KBM-7 (cell line): ENCODE measurements at places on chromosomes 5 and 9.

DNA sequence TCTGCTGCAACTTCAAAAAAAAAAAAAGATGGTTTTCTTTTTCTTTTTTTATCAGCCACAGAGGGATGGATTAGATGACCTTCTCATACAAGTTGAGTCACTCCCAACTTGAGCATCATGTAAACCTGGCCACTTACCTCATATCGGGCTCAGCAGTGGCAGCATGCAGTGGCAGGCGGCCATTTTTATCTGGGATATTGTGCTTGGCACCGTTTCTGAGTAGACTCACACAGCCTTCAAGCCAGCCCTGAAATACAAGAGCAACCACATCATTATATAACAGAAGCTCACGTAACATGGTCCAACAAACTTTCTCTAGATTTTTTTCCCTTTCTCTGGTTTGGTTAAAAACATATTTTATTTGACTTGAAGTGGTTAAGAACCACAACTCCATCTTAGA is 62.6 kb downstream of the ANKRD55 start:
- DNase-seq: no peak

DNA sequence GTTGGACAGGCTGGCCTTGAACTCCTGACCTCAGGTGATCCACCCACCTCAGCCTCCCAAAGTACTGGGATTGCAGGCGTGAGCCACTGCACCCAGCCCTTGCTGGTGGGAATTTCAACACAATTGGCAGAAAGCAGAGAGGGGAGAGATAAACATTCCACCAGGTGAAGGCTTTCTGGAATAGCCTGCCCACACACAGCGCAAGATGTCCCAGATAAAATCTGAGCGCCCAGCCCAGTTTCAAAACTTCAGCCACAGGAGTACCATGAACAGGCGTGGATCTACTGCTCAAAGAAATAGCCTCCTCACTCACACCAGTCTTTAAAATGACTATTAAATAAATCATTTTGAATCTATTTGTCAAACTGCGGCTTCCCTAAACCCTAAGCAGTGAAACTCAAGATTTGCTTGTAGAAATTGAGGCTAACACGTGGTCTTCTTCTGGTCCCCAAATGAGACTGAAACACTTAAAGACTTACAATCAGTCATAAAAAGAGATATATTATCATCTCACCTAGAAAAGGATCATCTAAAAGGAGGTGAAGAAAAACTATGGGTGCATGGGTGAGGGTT is 34.7 kb downstream of the CAPSL start:
- no peak for DNase-seq

DNA sequence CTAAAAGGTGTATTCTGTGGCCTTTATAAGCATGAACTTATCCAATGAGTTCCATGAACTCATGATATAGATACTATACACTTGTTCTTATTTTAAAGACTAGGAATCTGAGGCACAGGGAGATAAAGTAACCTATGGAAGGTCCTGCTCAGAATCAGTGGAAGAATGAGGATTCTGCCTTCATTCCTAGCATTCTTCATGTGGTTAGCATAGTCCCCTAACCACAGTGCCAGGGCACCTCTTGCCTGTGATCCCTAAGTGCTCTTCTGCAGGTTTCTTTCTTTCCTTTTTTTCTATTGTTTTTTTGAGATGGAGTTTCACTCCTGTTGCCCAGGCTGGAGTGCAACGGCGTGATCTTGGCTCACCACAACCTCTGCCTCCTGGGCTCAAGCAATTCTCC is 174.1 kb downstream of the C9orf152 start:
- DNase-seq: no peak

DNA sequence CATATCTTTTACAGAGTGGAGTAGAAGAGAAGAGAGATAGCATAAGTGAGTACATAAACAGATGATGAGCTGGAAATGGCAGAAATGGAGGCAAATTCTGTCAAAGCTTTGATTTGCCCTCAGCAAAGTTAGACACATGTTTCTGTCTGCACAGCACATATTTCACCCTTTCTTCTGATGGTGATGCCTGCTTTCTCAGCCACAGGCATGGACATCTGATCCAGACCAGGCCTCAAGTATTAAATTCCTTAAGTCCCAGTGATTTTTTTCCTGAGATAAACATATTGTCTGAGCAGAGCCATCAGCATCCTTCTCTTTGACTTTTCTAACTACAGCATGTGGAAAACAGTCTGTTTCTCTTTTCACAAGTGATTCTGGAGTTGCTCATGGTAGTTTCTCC is 409.8 kb downstream of the MAN2A1 start:
- DNase-seq: no peak

DNA sequence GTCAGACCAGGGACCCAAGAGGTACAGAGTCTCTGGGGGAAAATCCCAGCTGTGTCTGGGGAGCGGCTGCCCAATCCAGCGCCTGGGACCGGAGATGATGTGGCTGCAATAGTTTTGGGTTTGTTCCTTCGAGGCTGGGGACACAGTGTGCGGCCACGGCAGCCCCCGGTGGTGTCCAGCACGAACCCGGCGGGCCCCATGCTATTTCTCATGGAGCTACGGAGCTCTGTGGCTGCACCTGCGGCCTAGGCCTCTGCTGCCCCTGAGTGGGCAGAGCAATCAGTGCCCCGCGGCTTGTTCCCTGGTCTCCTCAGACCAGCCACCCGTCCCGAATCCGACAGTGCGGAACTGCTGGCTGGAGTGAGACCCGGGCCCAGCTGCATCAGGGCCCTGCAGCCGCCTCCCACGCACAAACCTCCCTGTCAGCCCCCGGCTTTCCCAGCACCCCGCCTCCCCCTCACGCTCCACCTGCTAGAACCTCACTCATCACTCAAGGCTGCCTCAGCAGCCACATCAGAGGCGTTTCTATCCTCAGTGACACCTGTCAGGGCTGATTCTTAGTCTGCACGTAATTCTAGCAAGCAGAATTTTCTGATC is 29.0 kb downstream of the SARDH start:
- DNase-seq: no peak

DNA sequence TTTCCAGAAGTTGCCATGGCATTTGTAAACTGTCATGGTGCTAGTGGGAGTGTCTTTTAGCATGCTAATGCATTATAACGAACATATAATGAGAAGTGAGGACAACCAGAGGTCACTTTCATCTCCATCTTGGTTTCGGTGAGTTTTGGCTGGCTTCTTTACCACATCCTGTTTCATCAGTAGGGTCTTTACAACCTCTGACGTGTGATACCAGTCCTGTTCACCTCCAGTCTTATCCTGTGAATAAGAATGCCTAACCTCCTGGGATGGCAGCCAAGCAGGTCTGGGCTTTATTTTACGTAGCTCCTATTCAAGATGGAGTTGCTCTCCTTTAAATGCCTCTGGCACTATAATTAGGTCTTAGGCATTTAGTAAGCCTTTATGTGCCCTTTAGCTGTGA is 20.4 kb upstream of the RFK start:
- DNase-seq: no peak

DNA sequence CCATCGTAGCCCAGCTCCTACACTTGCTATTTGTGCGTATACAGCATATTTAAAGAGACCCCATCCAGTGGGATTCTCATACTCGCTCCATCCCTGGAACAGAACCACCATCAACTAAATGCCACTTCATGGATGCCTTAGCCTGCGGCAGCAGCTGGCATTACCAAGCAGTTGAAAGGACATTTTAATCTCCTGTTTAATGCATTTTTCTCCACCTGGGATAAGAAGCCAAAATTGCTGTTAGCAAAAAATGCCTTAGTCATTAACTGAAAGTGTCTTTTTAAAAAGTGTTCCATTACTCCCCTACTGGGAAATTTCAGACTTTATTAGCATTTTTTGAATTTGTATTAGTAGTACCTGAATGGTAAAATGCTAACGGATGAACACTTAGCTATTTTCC is 662.6 kb upstream of the MEF2C start:
- DNase-seq: no peak

DNA sequence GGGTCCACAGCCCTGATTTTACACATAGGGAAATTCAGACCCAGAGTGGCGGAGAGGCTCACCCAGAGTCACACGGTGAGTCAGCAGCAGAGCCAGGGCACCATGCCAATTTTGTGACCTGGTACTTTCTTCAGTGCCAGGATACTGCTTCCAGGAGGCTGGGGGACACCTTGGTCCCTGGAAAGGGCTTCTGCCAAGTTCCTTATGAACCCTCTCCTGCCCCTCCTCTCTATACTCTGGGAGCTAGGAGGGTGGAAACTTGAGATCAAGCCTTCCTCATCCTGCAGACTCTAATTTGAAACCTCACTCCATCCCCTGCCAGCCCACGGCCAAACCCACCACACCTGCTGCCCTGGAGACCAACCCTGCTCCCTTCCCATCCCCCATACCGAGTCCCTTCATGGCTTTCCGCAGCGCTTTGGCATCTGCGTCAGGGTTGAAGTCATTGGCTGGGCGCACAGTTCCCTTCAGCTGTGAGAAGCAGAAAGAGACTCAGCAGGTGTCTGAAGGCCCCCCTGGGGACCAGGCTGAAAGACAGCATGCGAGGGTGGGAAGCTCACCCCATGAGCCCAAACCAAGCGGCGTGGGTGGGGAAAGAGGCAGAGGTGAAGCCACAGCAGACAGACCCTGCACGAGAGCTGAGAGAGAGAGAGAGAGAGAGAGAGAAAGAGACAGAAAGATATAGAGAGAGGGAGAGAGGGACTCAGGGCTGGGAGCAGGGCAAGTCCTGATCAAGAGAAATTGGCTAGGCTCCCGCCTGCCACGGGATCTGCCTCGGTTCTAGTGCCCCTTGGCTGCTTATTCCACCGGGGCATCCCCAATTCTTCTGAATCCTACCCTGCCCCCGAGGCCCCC is 33.5 kb downstream of the ANXA6 start:
- DNase-seq: no peak

DNA sequence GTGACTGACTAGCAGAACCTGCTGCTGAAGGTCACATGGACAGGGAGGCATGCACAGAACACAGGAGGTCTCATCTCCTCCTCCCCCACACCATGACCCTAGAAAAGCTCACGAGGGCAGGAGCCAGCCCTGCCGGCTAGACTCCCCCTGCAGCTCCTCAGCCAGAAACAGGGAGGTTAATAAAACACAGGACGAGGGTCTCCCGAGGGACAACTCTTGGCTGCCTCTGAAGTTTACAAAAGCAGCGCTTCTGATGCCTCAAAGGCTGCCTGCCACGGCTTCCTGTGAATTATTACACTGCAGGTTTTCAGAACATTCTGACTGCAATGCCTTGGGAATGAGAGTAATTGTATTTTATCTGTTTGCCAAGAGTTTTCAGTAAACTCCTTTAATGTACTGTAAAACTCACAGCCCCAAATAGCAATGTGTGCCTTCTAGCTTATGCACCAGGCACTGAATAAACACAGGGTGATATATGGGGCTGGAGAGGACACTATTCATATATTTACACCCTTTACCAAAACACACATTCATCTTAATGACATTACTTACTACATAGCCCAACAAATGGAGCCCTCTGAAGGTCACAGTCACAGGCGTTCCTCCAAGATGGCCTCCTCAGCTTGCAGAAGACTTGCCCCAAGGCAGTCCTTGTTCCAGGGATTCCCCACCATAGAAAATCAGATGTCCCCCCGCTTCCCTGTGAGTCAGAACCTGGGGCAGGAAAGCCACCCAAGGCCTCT is 83.7 kb downstream of the C5orf15 start:
- DNase-seq: no peak

GRCh38 chr5:143172739-143173138 is 230.7 kb downstream of the NR3C1 start:
- DNase-seq: no peak

DNA sequence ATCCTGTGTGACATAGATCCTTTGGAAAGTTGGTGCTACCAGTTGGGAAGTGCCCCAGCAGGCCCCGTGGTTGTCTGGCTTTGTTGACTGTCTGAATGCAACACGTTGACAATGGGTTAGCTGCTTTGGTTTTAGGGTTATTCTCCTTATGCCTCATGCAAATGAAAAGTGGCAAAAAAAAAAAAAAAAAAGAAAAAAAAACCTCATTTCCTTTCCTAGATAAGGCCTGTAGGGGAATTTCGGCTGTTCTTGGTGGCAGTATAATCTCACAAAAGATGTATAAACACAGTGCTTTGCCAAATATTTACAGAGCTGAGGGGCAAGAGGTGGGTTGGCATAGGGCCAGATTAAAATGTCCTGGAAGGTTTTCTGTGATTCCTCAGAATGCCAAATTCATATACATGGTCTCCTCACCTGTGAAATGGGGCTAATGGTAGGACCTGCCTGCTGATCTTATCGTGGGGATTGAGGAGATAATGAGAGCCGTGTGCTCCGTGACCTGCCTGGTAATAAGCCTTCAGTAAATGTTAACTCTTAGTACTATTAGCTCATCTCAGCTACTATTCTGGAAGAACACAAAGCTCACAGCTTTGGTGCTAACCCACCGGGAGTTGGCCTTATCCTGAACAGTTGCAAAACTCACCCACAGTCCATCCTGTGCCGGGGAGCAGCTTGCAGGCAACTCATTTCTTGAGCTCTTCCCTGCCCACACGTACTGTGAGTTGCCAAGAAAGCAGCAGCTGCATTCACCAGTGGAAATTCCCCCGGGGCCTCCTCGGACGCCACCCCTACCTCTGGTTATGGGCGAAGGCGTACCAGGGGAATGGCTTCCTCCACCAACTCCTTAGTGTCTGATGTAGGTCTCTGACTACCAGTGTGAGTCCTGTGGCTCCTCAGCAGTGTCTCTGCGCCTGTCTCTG is 220.3 kb downstream of the NR3C1 start:
- no peak for DNase-seq

GRCh38 chr9:76651119-76651705 is 113.0 kb upstream of the PCA3 start:
- no peak for DNase-seq

GRCh38 chr9:104611213-104611612 is 5.8 kb upstream of the OR13C2 start:
- DNase-seq: no peak

DNA sequence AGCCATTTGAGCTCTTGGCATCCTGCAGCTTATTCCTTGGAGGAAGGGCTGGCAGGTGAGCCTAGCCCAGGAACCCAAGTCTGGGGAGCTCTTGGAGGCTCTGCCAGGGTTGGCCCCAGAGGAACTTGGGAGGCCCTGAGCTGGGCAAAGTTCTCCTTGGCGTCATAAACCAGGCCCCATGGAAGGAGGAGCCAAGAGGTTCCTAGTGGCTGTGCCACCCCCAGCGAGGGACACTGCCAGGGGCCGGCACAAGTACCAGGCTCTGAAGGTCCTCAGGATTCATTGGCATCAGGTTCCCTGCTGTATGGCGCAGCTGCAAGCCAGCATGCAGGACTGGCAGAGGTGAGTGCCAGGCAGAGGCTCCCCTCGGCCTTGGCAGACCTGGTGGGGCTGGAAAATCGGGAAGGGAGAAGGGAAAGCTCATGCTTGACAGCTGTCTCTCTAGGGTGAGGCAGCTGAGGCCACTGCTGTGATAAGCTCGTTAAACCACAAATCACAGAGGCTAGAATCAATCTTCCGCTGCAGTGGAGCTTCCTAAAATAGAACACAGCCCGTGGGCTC is 54.6 kb upstream of the SYNPO start:
- DNase-seq: no peak

- no peak for DNase-seq
These were observed 6.8 kb downstream of the GZMK start for GRCh38 chr5:55030676-55031369.
